ENCODE measurements at places on chromosomes 2 and 18. TPM values are rescaled to one million over a fixed set of nuclear protein-coding genes. Genes with fewer than 3 reads are reported as not detected.

GRCh38 chr2:105113616-105114291 lies 75.9 kb downstream of the MRPS9 start:
- DNase-seq: no peak

- no peak for DNase-seq
Observed at GRCh38 chr2:133573491-133574162, 5.4 kb upstream of the NCKAP5 start.

DNA sequence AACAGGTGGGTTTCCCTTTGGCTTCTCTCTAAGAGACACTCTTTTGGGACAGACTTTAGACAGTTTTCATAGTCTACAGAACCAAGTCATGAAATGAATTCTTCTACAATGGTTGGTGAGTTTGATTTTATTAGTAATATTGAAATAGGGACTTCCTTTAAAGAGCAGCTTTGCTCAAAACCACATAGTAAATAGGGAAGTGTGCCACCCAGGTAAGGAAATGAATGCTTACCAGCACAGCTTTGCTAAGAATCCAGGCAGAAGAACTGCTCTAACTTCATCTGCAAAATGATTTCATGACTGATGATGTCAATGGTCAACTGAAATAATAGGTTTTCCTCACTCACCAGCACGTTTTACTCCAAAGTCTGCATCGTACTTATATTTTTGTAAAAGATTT lies 89.2 kb downstream of the NYAP2 start:
- no peak for DNase-seq

DNA sequence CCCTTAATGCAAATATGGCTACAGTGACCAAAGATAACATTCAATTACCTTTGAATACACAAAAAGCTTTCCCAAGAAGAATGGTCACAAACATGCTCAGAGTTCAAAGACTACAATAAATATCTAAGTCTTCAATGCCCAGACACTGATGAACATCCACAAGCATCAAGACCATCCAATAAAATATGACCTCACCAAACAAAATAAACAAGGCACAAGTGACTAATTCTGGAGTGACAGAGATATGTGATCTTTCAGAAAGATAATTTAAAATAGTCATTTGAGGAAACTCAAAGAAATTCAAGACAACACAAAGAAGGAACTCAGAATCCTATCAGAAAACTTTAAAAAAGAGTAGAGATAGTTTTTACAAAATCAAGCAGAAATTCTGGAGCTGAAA lies 40.6 kb upstream of the CAPN13 start:
- DNase-seq: no peak

- peak; percentile 29 for DNase-seq
Observed at GRCh38 chr18:23740105-23740830, 51.0 kb downstream of the LAMA3 start.

GRCh38 chr2:133952896-133953295 lies 301.0 kb upstream of the MGAT5 start:
- no peak for DNase-seq

GRCh38 chr18:49127471-49128190 lies 176.9 kb upstream of the SMAD7 start:
- DNase-seq: peak; percentile 89

- DNase-seq: no peak
Observed at GRCh38 chr18:12324991-12325725, 17.1 kb downstream of the TUBB6 start.

GRCh38 chr2:28499282-28499681 lies 3.4 kb downstream of the PLB1 start:
- no peak for DNase-seq

DNA sequence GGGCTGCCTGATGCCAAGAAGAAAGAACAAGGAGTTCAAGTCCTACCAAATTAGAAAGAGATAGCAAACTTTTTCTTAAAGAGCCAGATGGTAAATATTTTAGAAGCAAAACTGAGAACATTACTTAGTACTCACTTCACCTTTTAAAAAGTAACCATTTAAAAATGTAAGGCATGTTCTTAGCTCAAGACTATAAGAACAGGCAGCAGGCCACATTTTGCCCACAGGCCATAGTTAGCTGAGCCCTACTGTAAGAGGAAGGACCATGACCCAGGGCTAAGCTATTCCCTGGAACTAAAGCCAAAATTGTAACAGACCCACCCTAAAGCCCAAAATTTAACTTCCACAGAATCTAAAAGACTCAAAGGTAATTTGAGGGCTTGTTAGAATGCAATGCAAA lies 31.3 kb downstream of the USP40 start:
- DNase-seq: no peak

GRCh38 chr2:168157070-168157469 lies 90.3 kb downstream of the STK39 start:
- DNase-seq: no peak

- DNase-seq: no peak
Observed at GRCh38 chr2:222322236-222322635, 23.4 kb upstream of the PAX3 start.

DNA sequence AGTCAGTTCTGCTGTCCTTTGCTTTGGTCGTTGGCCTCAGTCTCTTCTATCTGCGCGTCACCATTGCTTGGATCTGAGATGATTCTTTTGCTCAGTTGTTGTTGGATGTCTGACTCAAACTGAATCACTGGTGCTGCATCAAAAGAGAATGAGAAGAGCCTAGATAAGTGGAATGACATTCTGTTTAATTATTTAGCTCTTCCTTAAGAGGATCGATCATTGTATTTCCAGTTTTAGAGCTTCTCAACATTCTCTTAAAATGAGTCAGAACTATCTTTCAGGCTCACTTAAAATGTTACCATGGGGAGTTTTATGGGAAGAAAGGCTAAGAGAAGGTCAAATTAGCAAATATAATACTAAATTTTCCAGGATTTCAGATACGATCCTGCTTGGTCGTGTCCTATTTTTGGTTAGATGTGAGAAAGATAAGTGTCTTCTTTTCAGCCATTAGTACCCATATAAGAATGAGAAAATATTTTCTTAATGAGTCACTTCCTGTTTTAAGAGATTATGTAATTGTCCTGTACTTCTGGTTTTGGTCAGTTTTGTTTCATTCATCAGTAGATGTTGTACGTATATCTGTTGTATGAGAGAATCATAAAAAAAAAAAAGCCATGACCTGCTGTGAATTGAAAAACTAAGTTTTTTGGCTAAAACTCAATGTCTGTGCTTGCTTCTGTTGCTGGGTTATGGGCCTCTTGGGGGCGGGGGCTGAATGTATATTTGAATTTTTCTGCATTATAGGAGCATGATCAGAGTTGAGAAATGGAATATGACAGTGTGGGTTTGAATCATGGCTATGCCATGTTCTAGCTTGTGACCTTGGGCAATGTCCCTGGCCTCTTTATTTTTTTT lies 31.6 kb upstream of the CASP10 start:
- DNase-seq: peak; percentile 48

DNA sequence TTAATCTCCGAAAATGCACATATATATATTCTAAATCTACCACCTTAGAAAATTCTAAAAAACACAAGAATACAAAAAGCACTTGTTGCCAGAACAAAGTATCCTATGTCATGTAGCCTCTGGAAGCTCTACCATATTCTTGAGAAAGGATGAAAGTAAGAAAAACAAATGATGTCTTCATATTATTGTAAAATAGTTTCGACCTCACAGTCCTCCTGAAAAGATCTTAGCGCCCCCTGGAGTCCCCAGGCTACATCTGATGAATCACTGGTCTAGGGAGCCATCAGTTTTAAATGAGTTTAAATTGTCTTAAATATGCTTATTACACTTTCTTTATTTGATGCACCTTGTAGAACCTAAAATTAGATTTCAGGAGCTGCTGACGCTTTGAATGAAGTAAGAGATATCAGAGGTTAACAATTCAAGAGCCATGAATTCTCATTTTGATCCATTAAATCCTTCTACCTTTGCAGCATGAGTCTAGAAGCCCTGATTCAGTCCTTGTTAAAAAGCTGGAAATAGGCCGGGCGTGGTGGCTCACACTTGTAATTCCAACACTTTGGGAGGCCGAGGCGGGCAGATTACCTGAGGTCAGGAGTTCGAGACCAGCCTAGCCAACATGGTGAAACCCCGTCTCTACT lies 138.8 kb downstream of the MCFD2 start:
- DNase-seq: peak; percentile 67

- DNase-seq: no peak
Observed at GRCh38 chr2:235842941-235843340, 325.2 kb downstream of the GBX2 start.

DNA sequence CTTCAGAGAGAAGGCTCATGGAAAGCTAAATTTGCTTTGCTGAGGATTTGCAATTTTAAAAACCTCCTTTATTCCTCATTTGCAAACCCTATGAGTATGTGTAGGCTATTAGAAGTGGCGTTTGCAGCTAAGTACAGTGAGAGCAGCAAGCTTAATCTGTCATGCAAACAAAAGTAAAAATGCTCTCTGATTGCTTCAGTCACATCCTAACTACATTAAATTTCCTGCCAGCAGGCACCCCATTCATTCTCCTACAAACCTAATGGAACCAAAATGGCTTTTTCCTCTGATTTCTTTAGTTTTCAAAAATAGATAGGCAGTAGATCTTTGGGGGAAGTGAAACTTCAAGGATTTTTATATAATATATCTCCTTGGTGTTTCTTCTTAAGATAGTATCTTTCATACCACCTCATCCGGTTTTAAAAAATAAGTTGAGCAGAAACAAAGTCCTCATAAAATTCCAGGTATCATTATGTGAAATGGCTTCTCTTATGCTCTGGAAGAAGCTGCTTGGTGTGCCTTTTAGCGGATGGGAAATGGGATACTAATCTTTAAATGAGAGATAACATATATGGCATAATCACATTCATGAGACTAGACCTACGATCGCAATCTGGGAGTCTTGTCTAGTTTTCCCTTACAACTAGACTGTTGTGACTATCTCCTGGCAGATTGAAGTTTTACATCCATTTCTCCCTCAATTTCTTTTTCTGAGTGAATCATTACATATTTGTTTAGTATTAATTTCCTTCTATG lies 49.1 kb downstream of the CLIP4 start:
- DNase-seq: no peak

DNA sequence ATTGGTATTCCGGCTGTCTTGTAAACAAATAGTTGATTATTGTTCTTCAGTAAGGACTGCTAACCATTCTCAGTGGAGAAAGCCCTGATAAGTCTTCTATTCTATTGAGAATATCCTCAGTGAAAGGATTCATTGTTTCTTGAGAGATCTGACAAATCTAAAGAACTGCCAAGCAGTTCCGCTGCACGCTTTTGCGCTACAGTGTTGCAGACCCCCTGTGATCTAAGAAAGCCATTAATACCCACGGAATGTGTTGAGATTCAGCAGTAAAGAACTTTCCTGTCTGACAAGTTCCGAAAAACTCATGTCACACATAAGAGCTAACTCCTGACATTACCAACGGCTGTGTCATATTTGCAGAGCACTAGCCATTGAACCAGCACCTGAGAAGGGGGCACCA lies 63.8 kb downstream of the ZNF236 start:
- no peak for DNase-seq

- DNase-seq: peak; percentile 72
Observed at GRCh38 chr2:88590998-88591613, 36.2 kb downstream of the EIF2AK3 start.

Gene TTLL4
- total RNA-seq: 9.7 TPM

Gene ARHGEF4
- 9.6 TPM for total RNA-seq

Gene RNF125
- total RNA-seq: 7.3 TPM

Gene RRM2
- 12.2 TPM for total RNA-seq

Gene EGR4
- not detected for total RNA-seq

Data from muscle of leg (tissue), 16 donors.